ENCODE measurements at places on chromosomes 12 and 14. TPM values are rescaled to one million over a fixed set of nuclear protein-coding genes. Genes with fewer than 3 reads are reported as not detected.

The TBX3 gene
- 4.5 TPM for total RNA-seq

The CLEC4E gene
- not detected for total RNA-seq

The SERPINA10 gene
- total RNA-seq: 0.55 TPM

The POU6F1 gene
- 3.7 TPM for total RNA-seq

The SPTB gene
- total RNA-seq: 0.79 TPM

The JPH4 gene
- not detected for total RNA-seq

The NANOG gene
- 0.16 TPM for total RNA-seq

GRCh38 chr12:21370845-21371449 lies 1.8 kb upstream of the IAPP start:
- no peak overlapping the region for H3K4me3 ChIP-seq
- H3K36me3 ChIP-seq: no peaks in the 10 kb centered on the region
- H3K27ac ChIP-seq: no peak overlapping the region
- no peak for DNase-seq

DNA sequence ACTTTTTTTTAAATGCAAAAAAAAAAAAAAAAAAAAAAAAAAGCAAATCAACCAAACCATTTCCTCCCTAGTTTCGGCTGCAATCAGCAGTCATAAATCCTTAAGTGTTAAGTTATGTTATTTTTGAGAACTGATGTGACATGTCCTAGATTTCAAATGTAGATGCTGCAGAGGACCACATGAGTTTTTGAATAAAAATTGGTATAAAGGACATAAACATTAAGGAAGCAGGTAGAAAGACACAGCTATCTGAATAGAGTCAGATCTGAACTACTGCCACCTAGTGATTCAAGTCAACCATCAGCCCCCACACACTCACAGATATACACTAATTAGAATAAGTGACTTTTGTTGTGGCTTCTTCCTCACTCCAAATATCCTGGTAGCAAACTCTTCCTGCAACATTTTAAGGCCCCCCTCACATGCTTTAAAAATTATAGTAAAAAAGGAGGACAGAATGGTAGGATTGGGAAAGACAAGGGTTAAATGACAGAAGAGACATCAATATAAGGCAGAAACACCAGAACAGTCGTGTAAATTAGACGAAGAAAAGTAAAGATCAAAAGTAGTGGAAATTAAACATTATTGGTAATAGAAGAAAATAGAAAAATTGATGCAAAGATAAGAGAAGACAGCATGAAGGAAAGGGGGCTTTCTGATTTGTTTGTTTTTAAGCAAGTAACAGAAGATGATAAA lies 394.5 kb upstream of the ATP2B1 start:
- H3K27ac ChIP-seq: no peak overlapping the region
- H3K27me3 ChIP-seq: no peaks in the 10 kb centered on the region
- peak; percentile 13 for DNase-seq
- no peaks in the 10 kb centered on the region for H3K4me1 ChIP-seq
- no peaks in the 10 kb centered on the region for H3K36me3 ChIP-seq

DNA sequence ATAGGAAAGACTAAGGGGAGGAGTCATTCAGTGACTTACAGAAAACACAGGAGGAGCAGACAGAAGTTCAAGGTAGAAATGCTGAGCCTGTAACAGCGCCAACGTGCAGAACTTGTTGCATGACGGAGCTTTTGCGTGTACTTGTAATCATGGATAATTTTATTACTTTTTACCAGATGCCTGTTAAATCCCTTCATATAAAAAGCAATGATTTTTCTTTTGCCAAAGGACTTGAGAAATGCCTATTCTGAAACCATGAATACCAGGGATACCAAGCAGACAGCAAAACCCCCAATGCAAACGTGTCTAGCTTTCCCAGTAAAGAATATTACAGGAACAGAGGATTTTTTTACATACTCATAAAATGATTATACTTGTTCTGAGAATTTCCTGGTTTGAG lies 163.6 kb upstream of the GSC start:
- H3K27ac ChIP-seq: no peak overlapping the region
- H3K4me3 ChIP-seq: no peak overlapping the region
- H3K36me3 ChIP-seq: no peaks in the 10 kb centered on the region
- H3K4me1 ChIP-seq: peaks cover 7% of the 10 kb centered on the region
- DNase-seq: no peak
- H3K27me3 ChIP-seq: no peaks in the 10 kb centered on the region

- H3K36me3 ChIP-seq: no peaks in the 10 kb centered on the region
- no peak overlapping the region for H3K4me3 ChIP-seq
- H3K27ac ChIP-seq: no peak overlapping the region
- no peaks in the 10 kb centered on the region for H3K4me1 ChIP-seq
- no peaks in the 10 kb centered on the region for H3K27me3 ChIP-seq
Observed at GRCh38 chr12:117674763-117675162, 294.0 kb downstream of the KSR2 start.

DNA sequence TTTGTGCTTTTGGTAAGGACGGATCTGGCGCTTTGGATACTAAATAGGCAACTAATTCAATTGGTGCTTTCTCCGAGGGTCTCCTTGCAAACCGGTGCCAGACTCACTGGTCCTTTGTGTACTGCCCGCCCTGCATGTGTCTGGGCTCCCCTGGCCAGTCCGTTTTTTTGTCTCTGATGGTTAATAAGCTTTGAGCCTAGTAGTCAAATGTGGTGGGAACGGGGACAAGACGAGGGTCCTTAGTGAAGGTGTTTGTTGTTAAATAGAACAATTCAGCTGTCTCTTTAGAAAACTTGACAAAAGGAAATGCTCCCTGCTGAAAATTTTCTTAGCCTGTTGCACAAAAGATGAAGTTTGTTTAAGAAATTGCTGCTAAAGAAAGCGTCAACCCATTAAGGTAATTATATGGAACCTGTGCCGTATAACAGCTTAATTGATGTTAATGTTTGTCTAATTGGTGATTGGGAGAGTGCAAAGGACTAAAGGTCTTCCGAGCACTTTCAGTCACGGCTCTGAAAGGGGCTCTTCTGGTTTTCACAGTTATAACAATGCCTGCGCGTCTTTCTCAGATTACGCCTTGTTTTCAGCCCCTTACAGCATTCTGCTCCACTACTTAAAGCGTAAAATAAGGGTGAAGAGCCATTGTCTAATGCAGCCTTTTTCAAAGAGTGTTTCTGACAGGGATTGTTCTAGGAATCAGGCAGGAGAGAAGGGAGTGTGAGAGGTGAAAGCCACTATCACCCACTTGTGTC lies 537.4 kb downstream of the PRKD1 start:
- no peaks in the 10 kb centered on the region for H3K36me3 ChIP-seq
- no peaks in the 10 kb centered on the region for H3K27me3 ChIP-seq
- no peak overlapping the region for H3K4me3 ChIP-seq

DNA sequence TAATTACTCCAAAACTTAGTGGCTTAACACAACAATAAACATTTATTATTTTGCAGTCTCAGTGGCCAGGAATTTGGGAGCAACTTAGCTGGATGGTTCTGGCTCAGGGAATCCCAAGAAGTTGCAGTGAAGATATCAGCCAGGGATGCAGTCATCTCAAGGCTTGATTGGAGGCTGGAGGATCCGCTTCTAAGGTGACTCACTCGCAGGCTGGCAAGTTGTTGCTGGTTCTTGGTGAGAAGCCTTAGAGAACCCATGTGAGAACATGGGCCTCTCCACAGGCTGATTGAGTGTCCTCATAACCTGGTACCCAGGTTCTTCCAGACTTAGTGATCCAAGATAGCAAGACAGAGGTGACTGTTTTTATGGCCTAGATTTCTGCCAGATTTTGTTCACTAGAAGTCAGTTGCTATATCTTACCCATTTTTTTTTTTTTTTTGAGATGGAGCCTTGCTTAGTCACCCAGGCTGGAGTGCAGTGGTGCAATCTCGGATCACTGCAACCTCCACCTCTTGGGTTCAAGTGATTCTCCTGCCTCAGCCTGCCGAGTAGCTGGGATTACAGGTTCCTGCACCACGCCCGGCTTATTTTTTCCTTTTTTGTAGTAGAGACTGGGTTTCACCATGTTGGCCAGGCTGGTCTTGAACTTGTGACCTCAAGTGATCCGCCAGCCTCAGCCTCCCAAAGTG lies 32.5 kb downstream of the BRMS1L start:
- no peak overlapping the region for H3K27ac ChIP-seq
- H3K4me3 ChIP-seq: no peak overlapping the region
- H3K4me1 ChIP-seq: no peaks in the 10 kb centered on the region
- no peak for DNase-seq

DNA sequence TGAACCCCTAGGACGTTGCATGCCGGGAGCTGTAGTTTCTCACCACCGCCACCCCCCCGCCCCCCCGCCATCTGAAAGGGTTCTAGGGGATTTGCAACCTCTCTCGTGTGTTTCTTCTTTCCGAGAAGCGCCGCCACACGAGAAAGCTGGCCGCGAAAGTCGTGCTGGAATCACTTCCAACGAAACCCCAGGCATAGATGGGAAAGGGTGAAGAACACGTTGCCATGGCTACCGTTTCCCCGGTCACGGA lies 501 bp upstream of the HSP90B1 start:
- peak overlapping the region; percentile 88 for H3K27ac ChIP-seq
- H3K4me1 ChIP-seq: peaks cover 21% of the 10 kb centered on the region
- H3K36me3 ChIP-seq: no peaks in the 10 kb centered on the region
- peak overlapping the region; percentile 42 for H3K4me3 ChIP-seq
- DNase-seq: no peak
- no peaks in the 10 kb centered on the region for H3K27me3 ChIP-seq

- no peak for DNase-seq
- H3K27me3 ChIP-seq: no peaks in the 10 kb centered on the region
- H3K27ac ChIP-seq: no peak overlapping the region
- no peaks in the 10 kb centered on the region for H3K36me3 ChIP-seq
- no peak overlapping the region for H3K4me3 ChIP-seq
Observed at GRCh38 chr12:62649412-62650138, 182.9 kb downstream of the MON2 start.

- peak overlapping the region; percentile 85 for H3K27ac ChIP-seq
- H3K27me3 ChIP-seq: no peaks in the 10 kb centered on the region
- DNase-seq: no peak
- no peaks in the 10 kb centered on the region for H3K36me3 ChIP-seq
Observed at GRCh38 chr14:68306265-68306933, 486.5 kb downstream of the ZFP36L1 start.

GRCh38 chr12:93323625-93324329 lies 53.9 kb upstream of the NUDT4 start:
- no peaks in the 10 kb centered on the region for H3K27me3 ChIP-seq
- no peak overlapping the region for H3K27ac ChIP-seq
- no peaks in the 10 kb centered on the region for H3K36me3 ChIP-seq
- H3K4me1 ChIP-seq: no peaks in the 10 kb centered on the region
- no peak for DNase-seq

DNA sequence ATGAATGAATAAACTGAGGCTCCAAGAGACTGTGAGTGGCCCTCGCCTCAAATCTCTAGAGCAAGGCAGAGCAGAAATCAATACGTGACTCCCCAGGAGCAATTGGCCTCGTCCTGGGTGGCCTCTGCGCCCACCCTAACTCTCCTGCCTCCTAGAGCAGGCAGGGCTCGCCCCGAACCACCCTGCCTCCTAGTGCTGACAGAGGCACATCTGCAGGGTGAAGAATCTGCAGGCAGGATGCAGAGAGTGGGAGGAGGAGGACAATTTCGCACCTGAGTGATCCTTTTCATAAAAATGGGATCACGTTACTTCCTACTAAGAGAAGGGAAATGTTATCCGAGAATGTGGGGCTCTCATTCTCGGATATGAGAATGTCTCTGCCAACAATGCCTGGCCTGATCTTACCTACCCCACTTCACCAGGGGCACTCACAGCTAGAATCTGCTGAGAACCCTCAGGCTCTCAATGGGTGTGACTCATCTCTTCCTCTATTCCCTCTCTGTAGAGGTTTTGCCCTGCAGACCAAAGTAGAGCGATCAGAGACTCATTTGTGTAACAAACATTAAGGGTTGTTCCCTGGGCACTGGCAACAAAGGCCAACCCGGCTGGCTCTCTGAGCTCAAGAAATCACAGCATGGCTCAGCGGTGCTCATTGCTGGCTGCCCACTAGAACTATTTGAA lies 61.7 kb upstream of the BCL2L14 start:
- H3K4me3 ChIP-seq: no peak overlapping the region
- no peaks in the 10 kb centered on the region for H3K36me3 ChIP-seq
- H3K27ac ChIP-seq: no peak overlapping the region
- no peaks in the 10 kb centered on the region for H3K27me3 ChIP-seq

GRCh38 chr14:71933001-71933587 lies 865 bp downstream of the RGS6 start:
- no peak overlapping the region for H3K27ac ChIP-seq
- no peaks in the 10 kb centered on the region for H3K4me1 ChIP-seq
- H3K36me3 ChIP-seq: no peaks in the 10 kb centered on the region
- DNase-seq: no peak
- H3K4me3 ChIP-seq: no peak overlapping the region

DNA sequence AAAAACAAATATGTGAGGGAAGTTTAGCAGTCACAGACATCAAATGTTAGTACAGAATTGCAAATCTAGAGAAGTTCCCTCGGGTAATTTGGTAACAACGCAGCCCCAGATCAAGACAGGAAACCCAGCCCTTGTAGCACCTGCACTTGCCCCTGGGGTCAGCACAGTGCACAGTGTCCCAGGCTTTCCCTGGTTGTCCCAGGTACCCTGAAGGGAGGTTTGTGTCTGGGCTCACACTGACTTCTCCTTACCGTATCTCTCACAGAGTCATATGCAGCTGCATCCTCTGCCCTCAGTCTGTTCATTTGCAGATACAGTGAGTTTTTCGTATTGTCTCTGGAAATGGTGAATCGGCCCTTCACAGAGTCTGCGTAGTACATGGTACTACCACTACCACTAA lies 528.9 kb downstream of the TMEM121 start:
- H3K36me3 ChIP-seq: no peaks in the 10 kb centered on the region
- H3K27me3 ChIP-seq: peaks cover 10% of the 10 kb centered on the region
- no peak overlapping the region for H3K4me3 ChIP-seq

DNA sequence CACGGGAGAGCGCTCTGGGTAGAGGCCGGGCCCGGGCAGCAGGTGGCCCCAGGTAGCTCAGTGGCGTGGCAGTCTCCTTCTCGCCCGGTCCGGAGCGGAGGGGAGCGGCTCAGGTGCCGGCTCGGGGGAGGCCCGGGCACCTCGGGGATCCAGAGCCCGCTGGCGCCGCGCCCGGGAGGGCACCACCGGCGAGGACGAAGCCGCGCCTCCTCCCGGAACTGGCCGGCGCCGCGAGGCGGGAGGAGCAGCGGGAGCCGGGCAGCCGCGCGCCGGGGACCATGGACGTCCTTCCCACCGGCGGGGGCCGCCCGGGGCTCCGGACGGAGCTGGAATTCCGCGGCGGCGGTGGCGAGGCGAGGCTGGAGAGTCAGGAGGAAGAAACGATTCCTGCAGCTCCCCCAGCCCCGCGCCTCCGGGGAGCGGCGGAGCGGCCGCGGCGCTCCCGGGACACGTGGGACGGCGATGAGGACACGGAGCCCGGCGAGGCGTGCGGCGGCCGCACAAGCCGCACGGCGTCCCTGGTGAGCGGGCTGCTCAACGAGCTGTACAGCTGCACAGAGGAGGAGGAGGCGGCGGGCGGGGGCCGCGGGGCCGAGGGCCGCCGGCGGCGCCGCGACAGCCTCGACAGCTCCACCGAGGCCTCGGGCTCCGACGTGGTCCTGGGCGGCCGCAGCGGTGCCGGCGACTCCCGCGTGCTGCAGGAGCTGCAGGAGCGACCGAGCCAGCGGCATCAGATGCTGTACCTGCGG lies 21.5 kb upstream of the GNS start:
- DNase-seq: peak; percentile 70
- no peaks in the 10 kb centered on the region for H3K36me3 ChIP-seq
- peaks cover 22% of the 10 kb centered on the region for H3K4me1 ChIP-seq
- H3K4me3 ChIP-seq: peak overlapping the region; percentile 36
- peaks cover 47% of the 10 kb centered on the region for H3K27me3 ChIP-seq

- H3K27ac ChIP-seq: peak overlapping the region; percentile 85
- DNase-seq: peak; percentile 26
- H3K4me1 ChIP-seq: peaks cover 40% of the 10 kb centered on the region
- H3K27me3 ChIP-seq: no peaks in the 10 kb centered on the region
- H3K4me3 ChIP-seq: no peak overlapping the region
Observed at GRCh38 chr14:55699131-55700057, 119.4 kb downstream of the KTN1 start.

GRCh38 chr14:103230021-103230420 lies 104.0 kb upstream of the EIF5 start:
- H3K4me3 ChIP-seq: no peak overlapping the region
- peaks cover 6% of the 10 kb centered on the region for H3K27me3 ChIP-seq

All from transverse colon (tissue), 4 donors.